ENCODE measurements at places on chromosomes 5 and 9.

DNA sequence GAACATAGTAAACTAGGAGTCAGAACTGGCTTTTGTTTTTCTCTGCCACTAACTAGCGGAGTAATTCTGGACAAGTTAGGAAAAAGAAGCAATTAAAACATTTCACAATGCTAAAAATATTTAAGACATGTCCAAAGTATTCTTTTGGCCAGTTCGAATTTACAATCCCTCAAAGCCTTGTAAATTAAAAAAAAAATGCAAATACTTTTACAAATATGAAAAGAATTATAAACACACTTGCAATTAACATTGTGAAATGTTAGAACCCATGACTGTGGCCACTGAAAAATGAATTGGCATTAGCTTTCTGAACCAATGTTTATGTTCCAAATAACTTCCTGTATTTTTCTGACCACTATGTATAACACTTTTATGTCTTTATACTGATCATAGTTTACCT, 2.2 kb downstream of the RAD1 start:
- no peak for DNase-seq

GRCh38 chr9:70080481-70081119, 37.0 kb downstream of the MAMDC2 start:
- no peak for DNase-seq

DNA sequence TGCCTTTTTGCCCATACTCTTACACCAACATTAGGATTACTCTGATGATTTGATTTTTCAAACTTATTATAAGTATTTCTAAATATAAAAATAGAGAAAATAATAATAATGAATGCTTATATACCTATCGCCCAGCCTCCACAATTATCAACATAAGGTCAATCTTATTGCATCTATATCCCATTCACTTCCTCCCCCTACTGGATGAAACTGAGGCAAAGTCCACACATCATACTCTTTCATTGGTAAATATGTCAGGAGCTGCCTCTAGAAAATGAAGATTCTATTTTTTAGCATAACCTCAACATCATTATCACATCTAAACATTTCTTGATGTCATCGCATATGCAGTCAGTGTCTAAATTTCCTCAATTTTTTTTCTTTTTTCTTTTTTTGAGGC, 44.3 kb downstream of the SH3RF2 start:
- DNase-seq = no peak

GRCh38 chr9:137524981-137525317, 25.3 kb downstream of the PNPLA7 start:
- DNase-seq = no peak

DNA sequence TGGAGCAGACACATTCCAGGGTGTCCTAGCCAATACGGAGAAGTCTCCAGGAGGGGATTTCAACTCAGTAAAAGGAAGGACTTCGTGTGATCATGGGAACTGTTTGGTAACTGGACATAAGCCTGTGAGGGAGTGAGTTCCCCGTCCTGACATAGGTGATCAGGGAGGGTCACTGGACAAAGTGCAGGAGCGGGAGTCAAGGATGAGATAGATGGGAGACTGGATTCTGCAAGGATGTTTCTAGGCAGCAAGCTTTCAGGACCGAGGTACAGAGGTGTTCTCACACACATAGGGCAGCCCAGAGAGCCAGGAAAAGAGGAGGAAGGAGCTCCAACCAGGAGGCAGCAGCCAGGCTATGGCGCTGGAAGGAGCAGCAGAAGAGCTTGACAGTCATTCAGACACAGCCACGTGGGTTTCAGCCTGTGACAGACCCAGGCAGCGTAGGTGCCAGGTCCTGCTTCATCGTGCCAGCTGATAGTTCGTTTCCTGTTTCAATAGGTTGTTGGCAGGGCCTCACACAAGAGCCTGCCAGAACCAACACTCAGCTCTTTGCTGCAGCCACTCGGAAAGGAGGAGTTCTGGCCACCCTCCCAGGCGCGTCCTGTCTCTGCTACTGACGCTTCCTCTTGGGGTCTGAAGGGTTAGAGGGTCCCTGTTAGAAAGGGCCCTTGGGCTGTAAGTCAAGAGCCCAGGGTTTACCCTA, 84.1 kb downstream of the AMBP start:
- no peak for DNase-seq

DNA sequence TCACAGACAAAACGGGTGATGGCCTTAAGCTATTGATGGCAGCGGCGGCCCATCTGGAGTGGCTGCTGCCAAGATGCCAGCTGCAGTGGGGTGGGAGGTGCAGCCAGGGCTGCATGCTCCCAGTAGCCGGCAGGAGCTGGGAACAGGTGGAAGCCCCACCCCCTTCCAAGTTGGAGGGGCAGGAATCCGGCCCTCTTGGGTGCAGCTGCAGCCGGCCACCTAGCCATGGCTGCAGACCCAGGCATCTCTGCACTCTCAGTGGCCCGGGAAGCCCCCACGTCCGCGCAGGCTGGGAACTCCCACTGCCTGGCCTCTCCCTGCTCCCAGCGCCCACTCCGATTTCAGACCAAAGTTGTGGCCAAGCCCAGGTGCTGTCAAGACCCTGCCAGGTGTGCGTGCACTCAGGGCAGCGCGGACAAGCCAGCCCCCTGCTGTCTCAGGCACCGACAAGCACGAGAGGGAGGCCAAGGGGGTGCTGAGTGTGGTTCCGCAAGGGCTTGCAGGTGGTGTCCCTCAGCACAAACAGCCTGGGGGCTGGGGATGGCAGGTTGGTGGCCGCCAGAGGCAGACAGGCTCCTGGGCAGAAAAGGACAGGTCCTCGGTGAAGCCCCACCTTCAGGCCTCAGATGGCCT, 115.1 kb upstream of the TSLP start:
- no peak for DNase-seq

DNA sequence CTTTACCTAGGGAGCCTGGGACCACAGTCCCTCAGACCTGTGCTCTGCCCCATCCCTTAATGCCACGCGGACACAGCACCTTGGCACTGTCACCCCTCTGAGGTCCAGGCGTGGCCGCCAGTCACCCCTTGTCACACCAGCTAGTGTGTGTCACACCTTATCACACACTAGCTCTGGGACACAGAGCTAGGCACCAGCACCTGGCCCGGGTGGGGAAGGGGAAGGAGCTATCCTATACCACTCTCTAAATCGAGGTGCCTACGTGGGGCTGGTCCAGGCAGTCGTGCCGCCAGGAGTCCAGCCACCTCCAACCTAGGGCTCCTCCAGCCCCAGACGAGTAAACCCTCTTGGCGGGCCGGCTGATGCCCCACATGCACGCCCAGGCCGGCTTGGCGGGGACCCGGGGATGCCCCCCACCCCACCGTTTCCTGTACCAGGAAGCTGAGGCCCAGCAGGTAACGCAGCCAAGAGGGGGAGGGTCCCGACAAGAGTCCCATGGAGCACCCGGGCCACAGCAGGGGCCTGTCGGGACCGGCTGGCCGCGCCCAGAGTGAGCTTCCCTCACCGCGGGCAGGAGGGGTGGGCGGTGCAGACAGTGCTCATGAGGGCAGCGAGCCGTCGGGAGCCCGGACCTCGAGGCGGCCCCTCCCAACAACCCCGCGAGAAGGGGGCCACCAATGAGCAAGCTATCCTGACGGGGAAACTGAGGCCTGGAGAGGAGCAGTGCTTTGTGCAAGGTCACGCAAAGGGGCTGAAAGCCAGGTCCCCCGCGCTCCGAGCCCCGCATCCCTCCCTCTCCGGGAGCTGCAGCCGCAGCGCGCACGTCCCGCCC, 550 bp downstream of the CORO2A start:
- DNase-seq = no peak

GRCh38 chr9:137379761-137380161, 43.2 kb downstream of the EXD3 start:
- no peak for DNase-seq

DNA sequence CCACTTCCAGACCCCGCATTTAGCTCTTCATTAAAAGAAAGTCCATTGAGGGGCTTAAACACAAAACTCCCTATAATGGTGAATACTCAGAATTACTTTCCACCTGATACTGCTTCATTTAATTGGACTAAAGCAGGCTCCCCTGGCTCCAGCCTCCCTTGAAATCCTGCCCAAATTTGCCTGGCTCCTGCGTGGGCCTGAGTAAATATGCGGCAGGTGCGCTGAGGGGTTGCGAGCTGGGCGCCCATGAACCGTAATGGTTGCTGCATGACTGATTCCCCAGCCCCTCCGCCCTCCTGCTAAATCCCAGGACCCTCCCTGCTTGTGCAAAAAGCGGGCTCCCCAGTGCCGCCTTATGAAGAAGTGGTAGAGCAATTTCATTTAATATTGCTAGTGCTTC, 639.7 kb downstream of the BNC2 start:
- DNase-seq = no peak

DNA sequence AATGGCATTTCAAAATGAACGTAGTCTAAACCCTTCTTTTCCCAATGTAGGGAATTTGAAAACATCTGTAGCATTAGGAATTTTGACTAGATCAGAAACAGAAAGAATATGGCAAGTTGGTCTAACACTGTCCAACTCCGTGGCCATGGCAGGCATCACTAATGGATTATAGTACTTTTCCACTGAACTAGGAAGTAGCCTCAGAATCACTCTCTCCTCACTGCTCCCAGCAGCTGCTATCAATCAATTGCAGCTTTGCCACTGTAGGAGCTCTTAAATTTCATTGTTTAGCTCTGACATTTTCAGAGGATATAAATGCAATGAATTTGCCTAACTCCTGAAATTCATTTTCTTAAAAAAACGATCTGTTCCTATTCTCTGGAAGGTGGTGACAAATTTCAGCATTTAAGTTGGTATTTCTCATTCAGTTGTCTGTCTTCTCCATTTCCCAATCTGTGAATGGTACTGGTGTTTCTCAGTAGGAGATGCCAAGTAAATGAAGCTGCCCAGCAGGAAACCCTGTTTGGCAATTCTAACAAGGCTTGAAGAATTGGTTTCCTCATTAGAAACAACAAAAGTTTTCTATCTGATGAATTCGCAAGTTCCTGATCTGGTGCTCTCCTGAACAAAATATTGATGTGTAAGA, 64.7 kb downstream of the TLR4 start:
- no peak for DNase-seq

GRCh38 chr9:38043931-38044623, 24.9 kb downstream of the SHB start:
- DNase-seq = no peak

- no peak for DNase-seq
These were observed 16.8 kb downstream of the ALDOB start for GRCh38 chr9:101418518-101419430.

DNA sequence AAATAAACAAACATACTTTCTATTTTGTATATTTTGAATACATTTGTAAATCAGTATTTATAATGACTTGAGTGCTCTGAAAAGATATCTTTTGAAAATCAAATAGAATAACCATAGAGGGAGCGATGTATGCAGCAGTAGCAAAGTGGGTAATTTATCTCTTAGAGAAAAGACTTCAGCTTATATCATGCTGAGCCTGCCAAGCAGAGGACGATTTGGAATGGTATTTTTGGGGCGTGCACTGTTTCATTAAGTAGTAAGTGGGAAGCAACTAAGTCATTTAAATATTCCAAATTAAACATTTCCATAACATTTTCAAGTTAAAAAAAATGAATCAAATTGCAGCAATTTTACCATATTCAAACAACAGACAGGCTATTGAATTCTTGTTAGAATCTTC, 147.6 kb downstream of the CDH10 start:
- DNase-seq = no peak

GRCh38 chr5:141779503-141779973, 97.5 kb upstream of the ARAP3 start:
- no peak for DNase-seq

DNA sequence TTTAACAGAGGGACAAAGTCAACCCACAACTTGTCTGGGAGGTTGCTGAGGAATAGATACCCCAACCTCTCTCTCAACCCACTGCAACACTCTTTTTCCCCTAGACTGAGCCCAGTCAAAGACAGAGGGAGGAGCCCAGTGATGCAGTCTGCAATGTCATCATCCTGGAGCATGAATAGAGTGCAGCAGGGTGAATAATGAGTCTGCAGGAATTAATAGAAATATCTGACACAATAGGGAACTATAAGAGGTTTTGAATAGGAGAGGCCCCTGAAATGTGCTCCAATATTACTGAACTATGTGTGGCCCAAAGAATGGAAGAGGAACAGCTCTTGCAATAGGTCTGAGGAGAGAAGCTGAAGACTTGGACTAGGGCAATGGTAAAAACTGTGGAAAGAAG, 59.1 kb downstream of the PDCD1LG2 start:
- DNase-seq = no peak

- no peak for DNase-seq
These were observed 30.1 kb upstream of the TRIM32 start for GRCh38 chr9:116656977-116657376.

- DNase-seq = no peak
These were observed 68.5 kb upstream of the FBXW11 start for GRCh38 chr5:172074896-172075295.

GRCh38 chr5:168407211-168407610, 79.1 kb upstream of the RARS1 start:
- DNase-seq = no peak

DNA sequence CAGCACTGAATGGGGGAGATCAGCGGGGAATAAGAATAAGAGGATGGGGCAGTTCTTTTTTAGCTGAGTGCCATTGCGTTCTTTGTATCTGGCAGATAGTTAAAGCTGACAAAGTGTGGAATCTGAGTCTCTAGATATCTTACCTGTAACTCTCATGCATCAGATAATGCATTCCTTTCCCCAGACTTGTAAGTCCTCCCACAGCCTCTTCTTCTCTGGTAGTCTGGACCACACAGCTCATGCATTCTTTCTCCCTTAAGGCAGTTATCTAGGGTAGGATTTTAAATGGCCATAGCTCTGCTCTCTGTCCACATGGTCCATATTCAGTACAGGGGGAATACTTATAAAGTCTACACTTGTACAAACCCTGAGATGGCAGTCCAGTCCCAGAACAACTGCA, 54.0 kb upstream of the FGF10 start:
- no peak for DNase-seq

DNA sequence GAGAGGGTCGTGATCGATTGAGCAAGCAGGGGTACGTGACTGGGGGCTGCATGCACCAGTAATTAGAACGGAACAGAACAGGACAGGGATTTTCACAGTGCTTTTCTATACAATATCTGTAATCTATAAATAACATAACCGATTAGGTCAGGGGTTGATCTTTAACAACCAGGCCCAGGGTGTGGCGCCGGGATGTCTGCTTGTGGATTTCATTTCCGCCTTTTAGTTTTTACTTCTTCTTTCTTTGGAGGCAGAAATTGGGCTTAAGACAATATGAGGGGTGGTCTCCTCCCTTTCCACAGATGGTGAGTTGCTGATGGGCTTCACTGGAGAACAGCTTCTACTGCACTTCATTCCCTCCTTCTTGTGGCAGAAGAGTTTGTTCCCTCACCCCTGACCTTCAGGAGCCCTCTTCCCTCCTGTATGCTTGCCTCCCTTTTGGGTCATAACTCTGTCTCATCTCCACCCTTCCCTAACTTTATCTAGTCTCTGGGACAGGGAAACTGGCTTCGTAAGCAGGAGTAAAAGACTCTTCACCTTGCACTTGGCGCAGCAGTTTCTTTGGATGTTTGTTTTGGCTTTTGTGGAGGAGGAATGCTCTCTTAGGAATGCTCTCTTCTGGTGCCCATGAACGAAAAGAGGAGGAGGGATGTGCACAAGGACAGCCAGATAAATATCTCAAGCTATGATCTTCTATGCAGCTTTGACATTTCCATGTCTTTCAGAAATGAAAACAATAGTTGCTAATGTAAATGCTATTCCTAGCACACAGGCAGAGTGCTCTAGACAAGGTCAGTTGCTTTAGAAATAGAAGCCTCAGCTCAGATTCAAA, 139.8 kb upstream of the RPS23 start:
- DNase-seq = no peak

GRCh38 chr9:120893611-120894307, 16.8 kb upstream of the PHF19 start:
- no peak for DNase-seq
